ENCODE measurements at places on chromosomes 7 and 10.

GRCh38 chr10:34786464-34786863 is 28.6 kb downstream of the PARD3 start:
- no peak for DNase-seq

DNA sequence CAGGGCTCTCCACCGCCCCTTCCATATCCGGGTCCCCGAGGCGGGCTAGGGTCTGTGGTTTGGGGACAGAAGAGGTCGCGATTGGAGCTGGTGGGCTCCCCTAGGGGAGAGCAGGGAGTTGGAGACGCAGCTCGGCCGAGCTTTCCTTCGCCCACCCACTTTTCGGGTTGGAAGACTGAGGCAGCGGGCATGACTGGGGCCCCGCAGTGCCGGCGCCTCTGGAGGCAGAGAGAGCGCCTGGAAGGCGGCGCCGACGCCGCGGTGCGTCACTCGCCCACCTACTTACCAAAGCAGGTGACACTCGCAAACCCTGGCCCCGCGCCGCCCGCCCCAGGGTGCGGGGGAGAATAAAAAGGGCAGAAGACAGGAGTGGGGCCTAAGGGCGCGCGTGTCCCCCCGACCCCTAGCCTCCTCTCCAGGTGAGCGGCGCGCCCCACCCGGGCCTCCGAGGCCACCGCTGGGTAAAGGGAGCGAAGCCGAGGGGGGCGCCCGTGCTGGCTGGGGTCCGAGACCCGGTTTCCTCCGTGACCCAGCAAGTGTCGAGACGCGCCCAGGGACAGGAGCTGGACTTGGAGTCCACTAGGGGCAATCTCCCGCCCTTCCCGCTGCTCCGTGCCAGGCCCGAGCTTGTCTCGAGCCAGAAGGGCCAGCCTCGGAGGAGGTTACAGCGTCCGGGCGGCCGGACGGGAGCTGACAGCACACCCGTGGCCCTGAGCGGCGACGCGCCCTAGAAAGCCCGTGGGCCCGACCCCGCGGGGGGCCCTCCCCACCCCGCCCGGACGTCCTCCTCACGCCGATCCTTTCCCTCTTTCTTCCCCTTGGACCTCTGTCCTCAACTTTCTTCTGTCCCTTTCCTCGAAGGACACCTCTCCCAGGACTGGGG is 34.4 kb upstream of the GRID1 start:
- peak; percentile 65 for DNase-seq

GRCh38 chr10:116752563-116752962 is 10.2 kb upstream of the HSPA12A start:
- DNase-seq = no peak

- DNase-seq = no peak
Observed at GRCh38 chr10:59708816-59709394, 745 bp downstream of the SLC16A9 start.

- DNase-seq = peak; percentile 51
Observed at GRCh38 chr10:89702121-89702480, 711 bp downstream of the KIF20B start.

- DNase-seq = no peak
Observed at GRCh38 chr10:123146013-123146893, 1.7 kb upstream of the HMX2 start.

DNA sequence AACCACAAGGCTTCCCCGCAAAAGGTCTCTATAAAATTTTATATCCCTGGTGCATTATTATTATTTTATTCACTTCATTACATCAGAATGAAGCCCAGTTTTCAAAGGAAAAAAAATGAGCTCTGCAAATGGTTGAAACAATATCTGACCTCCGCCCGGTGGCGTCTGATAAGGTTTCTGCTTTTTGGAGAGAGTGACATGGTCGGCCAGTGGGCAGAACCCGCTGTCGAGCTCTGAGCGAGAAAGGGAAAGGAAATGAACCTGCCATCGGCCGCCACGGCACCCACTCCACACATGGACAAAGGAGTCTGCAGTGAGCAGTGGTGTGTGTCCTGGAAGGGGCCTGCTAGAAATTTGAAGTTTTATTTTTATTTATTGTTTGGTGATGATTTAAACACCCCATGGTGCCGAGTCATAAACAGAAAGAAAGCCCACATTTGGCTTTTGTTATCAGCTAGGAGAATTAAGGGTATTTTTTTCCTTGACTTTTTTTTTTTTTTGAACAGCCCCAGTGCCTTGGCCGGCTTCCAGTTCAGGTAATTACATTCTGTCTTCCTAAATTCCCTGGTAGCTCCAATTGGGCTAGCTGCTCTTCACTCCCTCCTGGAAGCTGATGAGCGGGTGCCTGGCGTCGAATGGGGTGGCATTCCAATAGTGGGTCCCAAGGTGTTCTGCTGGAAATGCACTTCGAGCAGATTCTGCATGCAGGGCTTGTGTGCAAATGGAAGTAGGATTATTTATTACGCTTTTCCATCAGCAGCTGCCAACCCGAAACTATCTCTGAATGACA is 149.4 kb upstream of the MKI67 start:
- no peak for DNase-seq

- no peak for DNase-seq
Observed at GRCh38 chr10:34872820-34873219, 57.7 kb upstream of the PARD3 start.

- DNase-seq = no peak
Observed at GRCh38 chr7:64755865-64756264, 38.4 kb upstream of the ZNF138 start.

DNA sequence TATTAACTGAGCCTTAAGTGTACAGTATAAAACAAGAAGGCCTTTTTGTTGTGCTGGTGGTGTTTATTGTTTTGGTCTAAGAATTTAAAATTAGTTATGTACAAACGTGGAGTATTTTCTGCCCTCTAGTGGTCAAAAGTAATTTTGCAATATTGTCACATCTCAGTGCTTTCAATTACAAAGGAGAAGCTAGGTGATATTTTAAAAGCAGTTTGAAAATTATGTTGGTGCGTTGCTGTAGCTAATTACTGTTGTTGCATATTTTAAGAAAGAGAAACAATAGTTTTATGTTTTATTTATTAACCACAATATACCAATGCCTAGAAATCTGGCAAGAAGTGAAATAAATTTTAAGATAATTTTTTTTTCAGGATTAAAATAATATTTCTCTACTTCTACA is 11.4 kb downstream of the NPVF start:
- peak; percentile 88 for DNase-seq

- DNase-seq = peak; percentile 92
Observed at GRCh38 chr7:150357270-150357669, 11.4 kb upstream of the REPIN1 start.

GRCh38 chr7:5528071-5528814 is 104.6 kb upstream of the TNRC18 start:
- DNase-seq = no peak

DNA sequence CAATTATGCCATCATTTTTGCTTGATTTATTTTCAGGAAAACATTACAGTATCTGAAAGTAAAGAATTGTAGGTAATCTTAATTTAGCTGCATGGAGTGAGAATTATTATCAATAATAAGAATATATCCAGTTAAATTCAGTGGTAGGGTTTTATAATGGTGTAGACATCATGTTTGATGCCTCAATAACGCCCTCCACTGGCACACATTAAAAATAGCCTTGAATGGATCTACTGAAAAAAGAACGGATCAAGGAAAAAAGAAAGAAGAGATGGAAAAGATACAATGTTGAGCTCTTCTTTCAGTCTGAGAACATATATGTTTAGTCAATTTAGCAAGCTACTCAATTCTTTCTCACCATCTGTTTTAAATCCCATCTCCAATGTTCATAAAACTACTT is 319.2 kb downstream of the CDC14C start:
- DNase-seq = peak; percentile 24

DNA sequence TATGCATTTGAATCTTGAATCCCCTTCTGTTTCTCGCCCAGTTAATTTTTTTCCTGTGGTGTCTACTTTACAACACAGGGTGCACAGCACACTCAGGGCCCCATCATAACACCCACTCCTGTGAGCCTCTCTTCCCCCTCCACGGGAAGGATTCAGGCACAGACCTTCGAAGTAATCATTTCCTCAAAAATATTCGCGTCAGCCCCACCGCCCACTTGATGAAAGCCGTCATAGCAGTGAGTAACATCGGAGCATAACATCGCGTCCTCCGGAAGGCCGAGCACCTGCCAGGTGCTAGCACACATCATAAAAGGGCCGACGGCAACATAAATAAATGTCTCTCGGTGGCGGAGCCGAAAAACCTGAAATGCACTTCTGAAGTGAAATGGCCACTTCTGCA is 201.7 kb upstream of the ADARB2 start:
- DNase-seq = no peak

DNA sequence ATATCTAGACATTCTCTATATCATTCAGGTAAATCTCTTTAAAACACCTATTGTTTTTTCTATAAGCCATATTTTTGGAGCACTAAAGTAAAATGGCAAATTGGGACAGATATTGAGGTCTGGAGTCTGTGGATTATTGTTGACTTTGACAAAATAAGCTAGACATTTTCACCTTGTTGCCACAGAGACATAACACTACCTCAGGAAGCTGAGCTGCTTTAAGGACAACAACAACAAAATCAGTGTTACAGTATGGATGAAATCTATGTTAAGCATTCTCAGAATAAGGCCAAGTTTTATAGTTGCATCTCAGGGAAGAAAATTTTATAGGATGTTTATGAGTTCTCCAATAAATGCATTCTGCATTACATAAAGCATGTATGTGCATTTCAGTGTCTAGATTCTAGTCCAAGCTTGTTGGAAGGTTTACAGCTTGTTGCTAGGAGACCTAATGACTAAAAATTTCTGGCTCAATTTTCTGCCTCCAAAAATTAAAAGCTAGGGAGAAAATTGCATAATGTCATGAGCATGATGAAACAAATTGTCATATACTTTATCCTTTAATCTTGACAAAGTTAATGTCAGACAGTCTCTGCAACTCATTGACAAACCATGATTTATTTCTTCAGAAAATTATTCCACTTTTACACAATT is 18.3 kb downstream of the LIPM start:
- DNase-seq = no peak

DNA sequence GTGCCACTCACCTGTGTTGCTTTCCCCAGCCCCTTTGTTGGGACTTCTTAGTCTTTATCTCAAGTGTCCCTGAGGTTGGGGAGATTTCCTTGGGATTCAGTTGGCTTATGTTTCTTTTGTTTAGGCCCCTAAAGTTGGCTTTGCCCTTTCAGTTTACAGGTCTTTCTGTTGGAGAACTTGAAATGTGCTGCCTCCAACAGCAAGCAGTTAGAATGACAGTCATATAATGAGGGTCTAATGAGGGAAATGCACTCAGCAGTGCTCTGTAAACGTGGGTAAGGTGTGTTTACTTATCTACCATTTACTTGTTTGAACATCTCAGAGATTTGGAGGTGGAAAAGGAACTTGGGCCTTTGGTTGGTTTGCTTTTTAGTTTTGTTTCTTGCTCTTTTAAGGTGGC is 191.4 kb upstream of the STK17A start:
- peak; percentile 12 for DNase-seq

DNA sequence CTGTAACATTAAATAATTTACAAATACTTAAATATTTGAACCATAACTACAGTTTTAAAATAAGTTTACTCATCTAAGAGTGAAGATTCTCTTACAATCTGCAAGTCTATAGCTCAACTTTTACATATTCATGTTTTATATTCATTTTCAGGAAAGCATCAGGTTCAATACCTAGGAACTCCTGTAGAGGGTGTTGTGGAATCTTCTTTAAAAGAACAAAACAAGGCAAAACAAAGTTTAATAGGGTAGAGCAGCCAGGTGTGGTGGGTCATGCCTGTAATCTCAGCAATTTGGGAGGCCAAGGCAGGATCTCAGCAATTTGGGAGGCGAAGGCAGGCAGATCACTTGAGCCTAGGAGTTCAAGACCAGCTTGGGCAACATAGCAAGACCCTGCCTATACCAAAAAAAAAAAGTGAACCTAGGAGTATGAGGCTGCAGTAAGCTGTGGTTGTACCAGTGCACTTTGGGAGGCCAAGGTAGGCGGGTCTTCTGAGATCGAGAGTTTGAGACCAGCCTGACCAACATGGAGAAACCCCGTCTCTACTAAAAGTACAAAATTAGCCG is 45.1 kb downstream of the ST8SIA6 start:
- DNase-seq = peak; percentile 19

DNA sequence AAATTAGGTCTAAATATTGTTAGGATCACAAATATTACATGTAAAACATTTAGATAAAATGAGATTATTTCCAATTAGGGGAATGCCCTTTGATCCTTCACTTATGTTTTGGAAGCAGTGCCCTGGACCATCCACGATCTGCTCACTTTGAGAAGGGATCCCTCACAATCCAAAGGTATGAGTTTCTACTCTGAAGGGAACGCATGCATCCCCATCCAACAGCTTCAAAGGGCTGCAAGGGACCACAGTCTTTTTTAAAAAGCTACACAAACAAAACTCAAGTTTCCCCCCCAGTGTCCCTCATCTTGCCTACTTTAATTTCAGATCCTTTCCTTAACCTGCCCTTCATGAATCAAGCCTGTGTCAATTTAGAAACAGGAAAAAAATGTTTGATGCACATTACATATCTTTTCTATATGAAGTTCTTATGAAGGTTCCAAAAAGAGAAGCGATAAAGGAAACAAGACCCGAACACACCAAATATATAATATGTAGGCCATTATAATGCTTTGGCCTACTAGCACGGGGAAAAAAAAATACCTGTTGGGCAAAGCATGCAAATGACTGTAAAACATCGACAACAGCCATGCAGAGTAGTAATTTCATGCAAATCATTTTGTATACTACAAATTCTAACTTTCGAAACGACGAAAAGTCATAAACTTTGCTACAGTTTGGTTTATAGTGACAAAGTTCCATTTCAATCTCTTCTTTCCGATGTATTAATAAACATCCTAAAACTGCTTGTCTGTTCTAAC is 2.0 kb downstream of the EIF3A start:
- DNase-seq = peak; percentile 35

DNA sequence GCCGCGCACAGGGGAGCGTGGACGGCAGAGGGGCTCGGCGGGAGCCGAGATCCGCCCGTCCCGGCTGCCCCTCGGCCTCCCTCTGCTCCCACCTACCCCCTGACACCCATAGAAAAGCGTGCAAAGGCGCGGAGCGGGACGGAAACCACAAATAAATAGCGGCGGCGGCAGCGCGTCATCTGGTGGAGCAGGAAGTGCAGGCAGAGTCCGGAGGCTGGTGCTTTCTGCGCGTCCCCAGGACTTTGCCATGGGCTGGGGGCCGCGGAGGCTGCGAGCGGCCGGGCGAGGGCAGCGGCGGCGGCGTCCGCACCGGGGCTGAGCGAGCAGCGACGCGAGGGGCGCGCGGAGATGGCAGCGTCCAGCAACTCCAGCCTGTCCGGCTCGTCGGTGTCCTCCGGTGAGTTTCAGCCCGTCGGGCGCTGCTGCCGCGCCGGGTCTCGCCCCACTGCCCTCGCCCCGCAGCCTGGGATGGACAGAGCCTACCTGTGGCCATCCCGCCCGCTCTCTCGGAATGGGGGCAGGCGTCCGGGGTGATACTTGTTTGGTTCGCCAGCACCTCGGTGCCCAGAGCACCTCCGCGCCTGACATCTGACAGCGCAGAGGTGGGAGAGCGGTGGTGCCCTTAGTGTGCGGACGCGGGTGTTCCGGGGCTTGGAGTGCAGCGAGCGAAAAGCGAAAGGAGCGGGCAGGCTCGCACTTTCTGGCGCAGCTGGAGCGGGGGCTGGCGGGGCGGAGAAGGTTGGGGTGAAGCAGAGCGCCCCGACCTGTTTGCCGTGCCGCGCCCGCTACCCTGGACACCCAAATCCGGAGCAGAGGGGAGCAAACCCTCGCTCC is at the start of gene CHN2:
Gene CHN2 (plus strand): TSS at position 182 of the 834 bp plus-strand sequence.
- no peak for DNase-seq

- DNase-seq = no peak
Observed at GRCh38 chr10:3427347-3427746, 254.8 kb upstream of the PITRM1 start.
